NCI-H2081 treated with DMSO at 0.1 percent for 48 hours (cell line): ENCODE measurements at places on chromosomes 1 and 21.

- no peak for DNase-seq
Observed at GRCh38 chr1:170707959-170708655, 44.2 kb downstream of the PRRX1 start.

GRCh38 chr1:82818586-82818985 is 1017.9 kb downstream of the ADGRL2 start:
- DNase-seq: no peak

- DNase-seq: no peak
Observed at GRCh38 chr1:168303716-168304540, 23.3 kb downstream of the TBX19 start.

GRCh38 chr1:66981679-66982078 is 56.9 kb downstream of the MIER1 start:
- DNase-seq: no peak

DNA sequence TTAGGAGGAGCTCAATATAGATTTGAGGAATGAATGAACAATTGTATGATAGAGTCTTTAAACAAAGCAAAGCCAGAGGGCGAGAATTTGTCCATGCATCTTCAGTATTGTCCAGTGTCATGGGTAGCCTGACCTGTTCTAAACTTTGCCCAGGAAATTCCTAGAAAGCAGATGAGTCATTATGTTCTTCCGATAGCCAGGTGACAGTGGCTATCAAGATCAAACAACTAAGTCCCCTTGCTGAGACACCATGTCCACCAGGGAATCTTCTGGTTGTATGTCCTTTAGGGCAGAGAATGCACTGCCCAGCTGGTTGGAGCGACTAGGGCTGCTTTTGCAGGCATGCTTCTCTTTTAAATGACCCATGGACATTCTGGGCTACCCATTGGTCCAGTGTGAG is 1.8 kb upstream of the SLC26A9 start:
- DNase-seq: no peak

- DNase-seq: no peak
Observed at GRCh38 chr1:173100476-173101107, 49.9 kb upstream of the TNFSF18 start.

GRCh38 chr1:12285496-12286143 is 55.8 kb downstream of the VPS13D start:
- no peak for DNase-seq

DNA sequence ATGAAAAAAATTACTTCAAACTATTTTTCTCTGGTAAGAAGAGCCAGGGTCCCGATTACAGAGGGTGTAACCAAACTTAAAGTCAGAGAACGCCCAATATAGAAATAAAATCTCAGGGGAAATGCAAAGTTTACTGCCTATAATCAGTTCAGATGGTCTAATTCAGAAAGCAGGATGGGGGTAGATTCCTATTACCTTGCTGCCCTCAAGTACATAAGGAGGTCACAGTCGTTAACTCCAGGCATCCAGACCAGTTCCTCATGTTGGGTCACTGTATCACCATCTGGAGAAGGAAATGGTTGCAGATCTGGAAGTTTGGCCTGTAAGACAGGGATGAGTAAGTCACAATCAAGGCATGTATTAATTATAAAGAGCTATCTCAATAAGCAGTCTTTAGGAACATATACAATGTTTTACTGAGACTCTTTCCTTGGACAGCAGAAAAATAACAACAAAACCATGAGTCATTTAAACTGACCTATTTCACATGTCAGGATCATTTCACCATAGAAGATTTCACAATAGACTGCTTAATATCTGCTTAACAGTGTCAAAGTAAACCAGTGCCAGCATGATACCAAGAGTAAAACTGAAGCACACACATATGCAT is 179.4 kb downstream of the SLC45A1 start:
- no peak for DNase-seq

- DNase-seq: no peak
Observed at GRCh38 chr1:230222678-230223077, 155.6 kb downstream of the GALNT2 start.

- DNase-seq: no peak
Observed at GRCh38 chr1:199522338-199522737, 505.2 kb upstream of the NR5A2 start.

DNA sequence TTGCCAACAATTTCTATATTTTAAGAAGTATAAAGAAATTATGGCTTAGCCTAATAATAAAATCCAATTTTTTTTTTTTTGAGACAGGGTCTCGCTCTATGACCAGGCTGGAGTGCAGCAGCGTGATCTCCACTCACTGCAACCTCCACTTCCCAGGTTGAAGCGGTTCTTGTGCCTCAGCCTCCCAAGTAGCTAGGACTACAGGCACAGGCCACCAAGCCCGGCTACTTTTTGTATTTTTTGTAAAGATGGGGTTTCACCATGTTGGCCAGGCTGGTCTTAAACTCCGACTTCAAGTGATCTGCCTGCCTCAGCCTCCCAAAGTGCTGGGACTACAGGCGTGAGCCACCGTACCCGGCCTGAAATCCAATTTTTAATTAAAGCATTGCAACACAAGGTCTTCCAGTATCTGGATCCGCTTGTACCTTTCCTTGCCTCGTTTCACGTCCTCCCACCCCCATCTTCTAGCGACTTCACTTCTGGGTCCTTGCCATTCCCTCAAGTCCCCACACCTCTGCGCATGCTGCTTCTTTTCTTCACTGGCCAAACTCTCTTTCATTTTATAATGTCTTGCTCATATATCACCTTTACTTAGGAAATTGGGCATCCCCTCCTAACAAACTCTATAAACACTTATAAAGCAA is 2.3 kb downstream of the FUBP1 start:
- DNase-seq: no peak

DNA sequence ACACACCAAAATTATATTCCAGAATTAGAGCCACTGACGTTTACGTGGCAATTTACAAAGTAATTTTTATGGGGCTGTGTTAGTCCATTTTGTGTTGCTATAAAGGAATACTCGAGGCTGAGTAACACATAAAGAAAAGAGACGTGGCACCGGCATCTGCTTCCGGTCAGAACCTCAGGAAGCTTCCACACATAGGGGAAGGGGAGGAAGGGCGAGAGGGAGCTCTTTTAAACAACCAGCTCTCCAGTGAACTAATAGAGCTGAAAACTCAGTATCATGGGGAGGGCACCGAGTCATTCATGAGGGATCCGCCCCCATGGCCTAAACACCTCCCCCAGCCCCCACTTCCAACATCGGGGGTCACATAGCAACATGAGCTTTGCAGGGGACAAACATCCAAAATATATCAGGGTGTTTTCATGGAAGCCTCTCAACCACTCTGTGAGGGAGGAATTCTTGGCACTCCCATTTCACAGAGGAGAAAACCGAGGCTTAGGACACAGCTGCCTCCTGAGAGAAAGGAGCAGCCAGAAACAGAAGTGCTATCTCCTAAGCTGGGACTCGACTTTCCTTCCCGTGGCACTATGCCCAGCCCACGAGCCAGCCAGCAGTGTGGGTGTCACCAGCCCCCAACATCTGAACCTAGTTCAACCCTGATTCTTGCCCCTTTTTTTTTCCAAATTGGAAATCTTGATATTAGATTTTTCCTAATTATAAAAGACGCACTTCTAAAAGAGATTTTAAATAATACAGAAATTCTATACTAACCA is 29.2 kb downstream of the MIS18A start:
- DNase-seq: no peak

DNA sequence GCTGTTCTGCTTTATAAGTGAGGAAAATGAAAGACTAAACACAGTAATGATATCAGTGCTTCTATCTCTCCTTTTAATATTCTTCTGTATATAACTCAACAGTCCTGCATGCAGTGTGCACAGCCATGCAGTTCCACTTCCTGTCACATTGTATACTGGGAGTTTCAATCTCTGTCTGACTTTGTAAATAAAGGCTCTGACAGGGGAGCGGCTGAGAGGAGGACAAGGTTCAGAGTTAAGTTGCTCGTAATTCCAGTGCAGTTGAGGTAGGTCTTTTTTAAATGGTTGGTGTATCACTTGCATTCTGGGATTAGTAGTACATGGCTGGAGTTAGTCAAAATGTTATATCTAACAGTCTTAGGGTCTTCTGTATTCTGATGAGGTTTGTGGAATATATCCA is 264.5 kb downstream of the OLFM3 start:
- DNase-seq: no peak

DNA sequence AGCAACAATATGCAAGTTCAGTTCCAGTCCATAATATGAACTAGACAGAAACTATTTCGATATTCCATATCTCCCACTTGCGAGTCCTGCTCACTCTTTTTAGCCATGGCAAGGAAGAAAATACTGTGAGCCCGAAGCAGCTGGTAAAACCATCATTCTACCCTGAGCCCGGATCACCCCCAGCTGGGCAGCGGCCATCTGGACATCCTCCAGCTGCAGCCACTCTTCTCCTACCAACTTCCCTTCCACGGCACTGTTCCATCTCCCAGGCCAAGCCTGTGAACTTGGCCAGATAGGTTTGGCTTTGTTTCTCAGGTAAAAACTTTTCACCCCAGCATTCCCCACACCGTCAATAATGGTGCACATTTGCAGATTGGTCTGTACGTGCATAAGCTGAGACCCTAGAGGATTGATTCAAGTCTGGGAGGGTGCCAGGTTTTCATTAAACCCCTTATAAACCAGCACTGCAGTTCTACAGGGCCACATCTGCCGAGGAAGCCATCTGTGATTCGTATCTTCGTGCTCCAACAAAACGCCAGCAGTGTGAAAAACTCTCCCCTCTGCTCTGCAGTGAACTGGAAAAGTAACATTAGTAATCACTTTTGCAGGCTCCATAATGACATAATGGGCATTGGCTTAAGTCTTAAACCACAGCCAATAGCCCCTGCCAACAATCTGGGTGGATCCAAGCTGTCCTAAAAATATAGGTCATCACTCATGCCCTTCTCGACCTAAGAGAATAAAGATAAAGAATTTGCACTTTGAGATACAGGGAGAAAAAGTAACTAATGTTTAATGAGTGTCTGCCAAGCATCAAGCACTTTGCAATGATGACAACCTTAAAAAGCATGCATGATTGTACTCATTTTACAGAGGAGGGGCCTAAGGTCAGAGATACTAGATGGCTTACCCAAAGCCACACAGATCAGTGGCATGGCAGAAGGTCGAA is 205.1 kb downstream of the PLPP3 start:
- no peak for DNase-seq

GRCh38 chr1:215605011-215605621 is 38.0 kb downstream of the KCTD3 start:
- DNase-seq: no peak

GRCh38 chr1:172149346-172149745 is 271.1 kb upstream of the C1orf105 start:
- DNase-seq: no peak

DNA sequence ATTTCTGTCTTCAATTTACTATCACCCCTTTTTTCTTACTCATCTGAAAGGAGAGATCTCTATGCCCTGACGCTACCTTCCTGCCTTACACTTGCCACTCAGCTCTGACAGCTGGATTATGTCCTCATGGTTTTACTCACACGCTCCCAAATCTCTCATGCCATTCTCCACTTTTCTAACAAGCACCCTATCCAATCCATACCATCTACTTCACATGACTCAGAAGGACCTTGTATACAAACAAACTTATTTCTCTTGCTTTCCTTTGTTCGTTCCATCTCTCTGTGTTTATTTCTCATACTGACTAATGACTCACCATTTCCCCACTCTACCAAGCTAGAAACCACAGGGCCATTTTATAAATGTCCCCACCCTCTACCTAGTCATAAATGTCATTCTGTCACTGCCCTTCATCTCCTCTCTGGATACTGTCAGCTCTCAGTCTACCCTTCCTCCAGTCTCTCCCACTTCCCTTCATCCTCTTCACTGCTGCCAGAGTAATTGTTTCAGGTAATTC is 87.3 kb downstream of the USP24 start:
- DNase-seq: no peak

GRCh38 chr1:174569240-174569639 is 121.5 kb downstream of the GPR52 start:
- no peak for DNase-seq

GRCh38 chr21:42343101-42343500 is 7.7 kb downstream of the TFF2 start:
- DNase-seq: no peak

GRCh38 chr1:208540724-208541123 is 296.5 kb upstream of the PLXNA2 start:
- DNase-seq: no peak

DNA sequence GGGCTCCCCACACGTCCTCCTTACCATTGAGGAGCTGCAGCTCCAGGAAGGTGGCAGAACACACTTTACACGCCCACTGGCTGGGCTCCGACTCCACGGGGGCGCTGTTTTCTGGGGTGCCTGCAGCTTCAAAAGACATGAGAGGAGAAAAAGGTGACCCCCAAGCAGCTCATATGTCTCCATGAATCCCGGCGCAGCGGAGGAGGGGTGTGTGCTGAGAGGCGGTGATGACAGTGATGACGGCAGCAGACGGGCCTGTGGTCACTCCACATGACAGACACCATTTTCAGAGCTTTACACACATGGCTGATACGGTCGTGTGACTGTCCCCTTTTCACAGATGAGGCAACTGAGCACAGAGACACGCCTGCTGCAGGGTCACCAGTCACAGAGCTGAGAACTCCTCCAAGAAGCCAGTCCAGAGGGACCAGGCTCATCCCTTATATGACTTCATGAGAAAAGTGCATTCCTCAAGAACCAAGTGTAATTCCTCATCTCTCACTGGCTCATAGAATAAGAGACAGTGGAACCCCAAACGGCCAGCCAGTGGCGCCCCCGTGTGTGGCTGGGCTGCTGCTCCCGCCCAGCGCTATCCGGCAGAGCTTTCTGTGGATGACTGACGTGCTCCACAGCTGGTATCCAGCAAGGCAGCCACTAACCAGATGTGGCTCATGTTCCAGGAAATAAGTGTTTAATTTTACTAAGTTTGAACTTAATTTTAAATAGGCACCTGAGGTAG is 31.9 kb downstream of the PRDM15 start:
- DNase-seq: no peak

DNA sequence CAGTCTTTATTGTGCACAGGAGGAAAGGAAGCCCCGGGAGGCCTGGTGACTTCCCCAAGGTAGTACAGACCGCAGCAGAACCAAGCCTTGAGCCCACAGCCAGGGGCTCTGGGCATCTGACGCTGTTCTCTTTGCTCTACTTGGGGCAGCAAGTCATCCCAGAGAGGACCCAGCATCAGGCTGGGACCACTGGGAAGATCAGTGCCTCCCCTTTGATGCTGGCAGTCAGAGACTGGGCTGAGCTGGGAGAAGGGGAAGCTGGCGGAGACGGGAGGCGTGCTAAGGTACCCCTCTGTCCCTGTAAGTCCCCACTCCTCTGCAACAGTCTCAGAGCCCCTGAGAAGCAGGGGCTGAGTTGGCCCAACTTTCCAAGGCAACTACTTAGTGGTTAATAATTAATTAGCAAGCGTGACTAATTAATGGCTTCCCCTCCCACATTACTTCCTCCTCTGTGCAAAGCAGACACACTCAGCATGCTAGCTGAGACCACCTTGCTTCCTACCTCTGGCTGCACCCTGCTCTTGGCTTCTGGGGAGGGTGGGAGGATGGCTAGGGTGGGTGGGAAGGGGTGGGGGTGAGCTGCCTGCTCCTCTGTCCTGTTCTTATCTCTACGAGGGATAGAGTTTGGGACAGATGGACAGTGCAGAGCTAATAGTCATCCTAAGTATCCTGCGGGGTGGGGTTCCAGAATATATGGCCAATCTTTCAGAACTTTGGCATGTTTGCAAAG is 1.3 kb downstream of the INAVA start:
- DNase-seq: no peak
